ENCODE measurements at places on chromosomes 5 and 9.

DNA sequence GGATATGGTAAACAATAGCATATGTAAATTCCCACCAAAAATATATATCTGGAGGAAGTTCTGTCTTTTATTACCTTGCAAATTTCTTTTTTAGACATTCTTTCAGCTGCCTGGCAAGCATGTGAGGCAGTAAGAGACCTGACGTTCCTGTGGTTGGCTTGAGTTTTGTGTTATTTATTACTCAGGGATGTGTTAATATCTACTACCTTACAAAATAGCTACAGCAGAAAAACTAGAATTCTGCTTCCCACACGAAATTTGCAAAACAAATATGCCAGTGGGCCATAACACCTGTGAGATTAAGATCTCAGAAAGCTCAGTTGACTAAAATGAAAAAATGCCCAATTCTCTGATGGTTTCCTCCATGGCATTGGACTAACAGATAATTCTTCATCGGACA is 274.2 kb downstream of the TMEM167A start:
- DNase-seq, result no peak

GRCh38 chr5:86525622-86526021 is 92.1 kb upstream of the COX7C start:
- DNase-seq, result no peak

- no peak for DNase-seq
Observed at GRCh38 chr5:174505621-174506020, 218.8 kb upstream of the MSX2 start.

GRCh38 chr5:6525910-6526309 is 77.3 kb downstream of the UBE2QL1 start:
- peak; percentile 9 for DNase-seq

GRCh38 chr9:114339130-114339908 is 9.7 kb downstream of the ORM2 start:
- peak; percentile 44 for DNase-seq

GRCh38 chr5:97297063-97297703 is 114.1 kb upstream of the RIOK2 start:
- DNase-seq, result peak; percentile 35

- peak; percentile 73 for DNase-seq
Observed at GRCh38 chr9:72292874-72293607, 72.0 kb downstream of the ZFAND5 start.

- DNase-seq, result no peak
Observed at GRCh38 chr5:30667293-30667692, 526.2 kb upstream of the CDH6 start.

DNA sequence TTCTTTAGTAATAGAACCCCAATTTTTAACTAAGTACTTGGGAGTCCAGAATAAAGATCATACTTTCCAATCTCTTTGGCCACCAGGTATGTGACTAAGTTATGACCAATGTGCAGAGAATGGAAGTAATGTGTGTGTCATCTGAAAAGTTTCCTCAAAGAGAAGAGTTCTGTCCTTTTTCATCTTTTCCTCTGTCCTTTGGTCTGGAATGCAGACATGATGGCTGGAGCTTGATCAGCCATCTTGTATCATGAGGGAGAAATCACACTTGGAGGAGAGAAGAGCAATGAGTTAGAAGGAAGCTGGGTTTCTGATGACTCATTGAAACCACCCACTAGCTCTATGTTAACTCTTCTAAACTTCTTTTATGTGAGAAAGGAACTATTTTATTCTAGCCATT is 5.5 kb upstream of the CPEB4 start:
- DNase-seq, result no peak
